Activated CD4-positive, alpha-beta T cell treated with anti-CD3 and anti-CD28 coated beads, Interleukin-2, Interleukin-4, amounts not matched to agents 100 ng/mL and 50 ng/mL, durations not matched to agents 16 hours and 8 hours (primary cell): ENCODE measurements at places on chromosomes 4 and X.

GRCh38 chr4:62260254-62260653, 1060.1 kb downstream of the ADGRL3 start:
- no peak for DNase-seq

DNA sequence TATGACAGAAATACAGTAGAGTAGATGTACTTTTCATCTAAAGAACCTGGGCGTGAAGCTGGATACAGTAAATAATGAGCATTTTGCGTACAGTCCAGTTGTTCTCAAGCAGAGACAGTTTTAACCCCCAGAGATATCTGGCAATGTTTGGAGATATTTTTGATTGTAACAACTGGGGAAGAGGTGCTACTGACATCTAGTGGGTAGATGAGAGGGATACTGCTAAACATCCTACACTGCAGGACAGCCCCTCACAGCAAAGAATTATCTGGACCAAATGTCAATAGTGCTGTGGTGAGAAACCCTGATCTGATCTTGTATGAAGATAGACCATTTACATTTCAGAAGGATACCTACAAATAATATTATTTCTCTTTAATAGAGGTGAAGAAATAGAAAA, 200.2 kb upstream of the FAM47A start:
- no peak for DNase-seq

- no peak for DNase-seq
Measured at GRCh38 chr4:176729489-176729888, 63.2 kb downstream of the VEGFC start.

- DNase-seq: peak; percentile 61
Measured at GRCh38 chrX:132480581-132481203, 8.1 kb downstream of the MBNL3 start.

DNA sequence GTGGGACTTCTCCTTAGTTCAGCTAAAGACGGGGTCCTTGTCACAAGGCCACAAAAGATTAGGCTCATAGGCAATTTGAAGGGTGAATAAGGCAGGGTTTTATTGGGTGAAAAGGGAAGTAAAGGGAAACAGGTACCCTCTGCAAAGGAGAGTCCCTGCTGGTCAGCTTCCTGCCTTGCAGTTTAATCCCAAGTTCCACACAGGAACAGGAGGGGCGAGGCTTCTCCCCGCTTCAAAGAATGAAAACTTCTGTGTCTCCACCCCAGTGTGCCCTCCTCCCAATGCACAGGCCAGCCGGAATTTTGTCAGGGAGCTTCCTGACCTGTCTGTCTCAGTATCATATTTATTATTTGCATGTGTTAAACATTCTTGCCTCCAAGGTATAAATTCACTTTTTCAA, 37.1 kb downstream of the ITM2A start:
- no peak for DNase-seq

DNA sequence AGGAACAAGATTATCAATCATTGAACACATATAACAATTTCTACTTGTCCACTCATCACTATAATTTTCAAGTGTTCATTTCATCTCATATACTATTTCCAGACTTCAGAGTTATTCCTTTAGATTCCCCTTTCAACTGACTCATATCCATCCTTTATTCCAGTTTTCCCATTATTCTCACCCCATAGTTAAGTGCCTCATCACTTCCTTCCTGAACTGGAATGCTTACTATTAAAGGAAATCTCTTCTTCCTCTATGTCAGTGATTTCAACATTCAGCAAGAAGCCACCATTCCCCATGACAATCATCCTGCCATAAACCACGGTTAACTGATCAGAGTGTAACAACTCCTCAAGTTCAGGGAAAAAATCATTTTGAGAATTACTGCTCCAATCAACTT, 198.9 kb downstream of the FBXO8 start:
- DNase-seq: no peak

GRCh38 chr4:27789773-27790172, 929.1 kb downstream of the STIM2 start:
- DNase-seq: no peak

- DNase-seq: no peak
Measured at GRCh38 chrX:4379071-4379470, 665.6 kb upstream of the PRKX start.

- no peak for DNase-seq
Measured at GRCh38 chr4:15250021-15250441, 177.8 kb upstream of the C1QTNF7 start.

GRCh38 chr4:1543561-1543960, 137.3 kb upstream of the NKX1-1 start:
- no peak for DNase-seq

DNA sequence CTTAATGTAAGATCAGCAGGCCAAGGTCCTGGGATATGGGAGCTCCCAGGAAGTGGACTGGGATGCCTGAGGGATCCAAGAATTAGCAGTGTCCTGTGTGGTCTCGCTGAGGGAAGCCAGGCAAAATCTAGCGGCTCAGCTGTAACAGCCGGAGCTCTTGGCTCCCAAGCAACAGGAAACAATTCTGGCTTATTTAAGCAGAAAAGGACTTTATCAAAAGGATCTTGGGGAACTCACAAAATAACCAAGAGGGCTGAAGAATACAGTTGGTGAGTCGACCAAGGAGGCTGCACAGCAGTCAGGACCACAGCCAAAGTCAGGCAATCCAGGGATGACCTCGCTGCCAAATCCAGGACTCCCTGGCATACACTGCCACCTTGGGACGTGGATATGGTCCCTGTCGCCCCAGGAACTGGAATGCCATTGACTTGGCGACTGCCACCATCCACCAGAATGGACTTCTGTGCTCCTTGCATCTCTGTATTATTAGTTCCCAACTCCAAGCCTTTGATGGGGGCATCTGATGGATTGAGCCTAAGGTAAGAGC, 165.3 kb upstream of the BCOR start:
- no peak for DNase-seq
